CD4-positive, alpha-beta T cell (primary cell): ENCODE measurements at places on chromosomes 6 and 20.

DNA sequence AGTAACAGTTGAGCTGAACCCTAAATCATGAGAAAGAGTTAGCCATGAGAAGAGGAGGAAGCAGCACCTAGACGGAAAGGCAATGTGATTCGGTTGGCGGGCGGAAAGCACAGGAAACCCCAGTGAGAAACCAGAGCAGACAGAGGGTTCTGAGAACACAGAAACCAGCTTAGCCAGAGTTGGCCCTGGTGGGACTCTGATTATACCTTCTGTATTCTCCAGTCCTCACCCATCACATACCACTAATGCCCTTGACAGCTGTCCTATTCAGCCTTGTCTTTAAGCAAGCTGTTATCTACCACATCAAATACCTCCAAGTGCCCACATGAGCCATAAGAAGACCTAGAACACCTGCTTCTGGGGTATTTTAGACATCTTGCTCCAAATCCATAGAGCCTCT is 58.9 kb upstream of the LRRC1 start:
- peak; percentile 17 for DNase-seq

- no peak for DNase-seq
Observed at GRCh38 chr6:145829102-145829501, 14.5 kb upstream of the FBXO30 start.

GRCh38 chr6:119479860-119480655 is 130.5 kb upstream of the MAN1A1 start:
- DNase-seq, result no peak

- no peak for DNase-seq
Observed at GRCh38 chr20:49320460-49320859, 42.6 kb upstream of the ZNFX1 start.

DNA sequence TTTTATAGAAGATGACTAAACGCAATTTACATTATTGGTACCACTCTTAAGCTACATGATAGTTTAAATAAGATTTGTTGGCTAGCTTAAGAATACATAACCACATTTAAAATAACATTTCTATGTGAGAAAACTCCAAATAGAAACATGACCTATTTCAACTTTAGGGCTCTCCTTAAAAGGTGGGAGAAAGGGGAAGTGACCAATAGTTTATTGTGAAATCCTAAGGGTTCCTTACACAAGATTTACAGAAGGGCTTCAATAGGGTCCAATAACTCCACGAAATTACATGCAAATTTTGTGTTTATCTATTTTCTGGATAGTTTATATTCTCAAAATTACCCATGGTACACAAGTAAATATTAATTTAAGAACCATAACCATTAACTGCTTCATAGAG is 91.6 kb upstream of the DST start:
- DNase-seq, result no peak

- DNase-seq, result no peak
Observed at GRCh38 chr20:12201289-12201991, 283.7 kb downstream of the BTBD3 start.

DNA sequence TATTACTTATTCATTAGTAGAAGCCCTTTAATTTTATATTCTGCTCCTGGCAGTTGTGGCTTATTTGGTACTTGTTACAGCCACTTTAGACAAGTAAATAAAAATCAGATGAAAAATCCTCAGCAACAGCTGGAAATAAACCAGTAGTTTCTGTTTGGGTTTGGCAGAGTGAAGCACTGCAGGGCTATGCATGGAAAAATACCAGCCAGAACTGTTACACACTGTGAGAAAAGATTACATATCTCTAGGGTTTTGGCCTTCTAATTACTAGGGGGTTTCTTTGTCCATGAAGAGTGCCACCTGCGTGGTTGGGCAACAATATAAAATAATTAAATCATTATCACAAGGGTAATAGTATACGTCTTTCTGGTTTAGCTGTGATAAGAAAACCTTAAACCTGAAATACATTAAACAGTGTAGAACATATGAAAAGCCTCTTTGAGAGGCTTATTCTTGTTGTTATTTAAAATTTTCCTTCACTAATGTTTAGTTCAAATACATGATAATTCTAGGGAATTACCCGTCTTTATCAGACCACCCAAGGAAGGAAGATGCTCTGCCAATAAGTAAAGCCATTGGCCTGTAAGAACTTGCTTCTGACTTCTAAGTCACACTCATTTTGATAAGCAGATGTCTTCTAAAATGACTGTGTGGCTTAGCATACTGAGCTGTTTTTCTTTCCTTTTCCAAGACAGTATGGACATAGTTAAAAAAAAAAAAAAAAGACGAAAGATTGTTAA is 320.0 kb upstream of the FLRT3 start:
- no peak for DNase-seq

DNA sequence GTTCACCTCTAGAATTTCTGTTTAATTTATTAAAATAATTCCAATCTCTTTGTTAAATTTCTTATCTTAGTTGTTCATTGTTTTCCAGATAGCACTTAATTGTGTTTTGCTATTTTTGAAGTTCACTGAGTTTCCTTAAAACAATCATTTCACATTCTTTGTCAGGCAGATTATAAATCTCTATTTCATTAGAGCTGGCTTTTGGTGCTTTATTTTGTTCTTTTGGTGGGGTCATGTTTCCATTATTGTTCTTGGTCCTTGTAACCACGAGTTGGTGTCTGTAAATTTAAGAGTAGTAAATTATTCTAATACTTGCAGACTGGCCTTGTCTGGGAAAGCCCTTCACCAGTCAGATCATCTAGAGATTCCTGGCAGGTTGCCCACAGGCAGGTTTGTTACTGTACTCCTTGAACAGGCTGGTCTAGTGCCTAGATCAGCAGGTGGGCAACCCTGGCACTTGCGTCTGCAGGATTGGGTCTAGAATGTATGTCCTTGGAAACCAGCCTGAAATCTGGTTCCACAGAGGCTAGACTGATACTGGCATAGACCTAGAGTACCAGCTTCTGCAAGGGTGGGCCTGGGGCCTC is 110.4 kb downstream of the ADGB start:
- DNase-seq, result no peak
